Tibial artery (tissue), 4 donors: ENCODE measurements at places on chromosomes 2 and 18.

DNA sequence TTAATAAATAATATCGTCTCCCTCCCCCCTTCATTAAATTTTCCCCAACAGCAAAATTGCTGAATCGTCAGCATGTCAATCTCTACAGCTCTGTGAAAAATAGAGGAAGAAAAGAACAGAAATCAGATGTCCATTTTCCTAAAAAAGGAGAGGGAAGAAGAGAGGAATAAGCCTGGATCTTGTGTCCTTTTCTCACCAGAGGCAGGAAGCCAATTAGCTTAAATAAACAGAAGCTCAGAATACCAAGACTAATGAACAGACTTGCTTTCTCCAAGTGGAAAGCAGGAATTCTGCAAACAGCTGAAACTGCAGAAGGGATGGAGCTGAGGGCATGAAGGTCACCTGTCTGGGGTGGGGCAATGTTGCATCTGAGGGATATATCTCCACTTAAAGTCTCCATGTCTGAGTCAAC is 265.7 kb downstream of the CCDC85A start:
- no peak overlapping the region for H3K27ac ChIP-seq
- no peak overlapping the region for H3K4me3 ChIP-seq
- no peaks in the 10 kb centered on the region for H3K4me1 ChIP-seq
- H3K36me3 ChIP-seq = no peaks in the 10 kb centered on the region

DNA sequence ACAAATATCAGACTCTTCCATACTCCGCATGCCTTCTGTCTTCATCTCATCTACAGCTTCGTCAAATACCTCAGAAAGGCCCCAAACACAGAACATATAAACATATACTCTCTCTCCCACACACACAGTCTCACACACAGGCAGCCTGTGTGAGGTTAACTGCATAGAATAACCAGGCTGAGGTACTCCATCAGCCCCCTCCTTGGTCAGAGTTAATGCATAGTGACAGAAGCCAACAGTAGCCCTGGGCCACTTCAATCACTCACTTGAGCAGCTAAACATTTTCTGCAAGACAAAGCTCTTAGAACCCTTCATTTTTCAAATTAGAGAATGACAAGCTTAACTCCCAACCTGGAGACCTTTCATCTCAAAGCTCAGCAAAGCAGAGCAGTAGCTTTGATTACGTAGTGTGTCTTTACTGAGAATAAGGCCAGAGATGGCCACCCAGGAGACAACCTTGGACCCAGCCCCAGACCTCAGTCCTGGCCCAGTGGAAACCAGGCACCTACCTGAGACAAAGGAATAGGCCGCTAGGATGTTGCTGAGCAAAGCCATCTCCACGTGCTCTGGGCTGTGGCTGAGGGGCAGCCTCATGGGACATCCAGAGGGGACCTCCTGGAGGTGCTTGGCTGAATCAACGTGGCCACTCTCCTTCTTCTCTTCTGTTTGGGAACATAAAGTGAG is 43.0 kb downstream of the EVA1A start:
- no peak overlapping the region for H3K4me3 ChIP-seq
- H3K27ac ChIP-seq = no peak overlapping the region
- no peaks in the 10 kb centered on the region for H3K27me3 ChIP-seq
- no peaks in the 10 kb centered on the region for H3K4me1 ChIP-seq

- no peaks in the 10 kb centered on the region for H3K4me1 ChIP-seq
- no peaks in the 10 kb centered on the region for H3K27me3 ChIP-seq
- H3K4me3 ChIP-seq = no peak overlapping the region
Measured at GRCh38 chr18:42086288-42086687, 131.3 kb downstream of the PIK3C3 start.

GRCh38 chr2:208099682-208100470 is 24.4 kb downstream of the CRYGD start:
- no peaks in the 10 kb centered on the region for H3K4me1 ChIP-seq
- no peak overlapping the region for H3K27ac ChIP-seq
- no peak for DNase-seq
- H3K27me3 ChIP-seq = no peaks in the 10 kb centered on the region

DNA sequence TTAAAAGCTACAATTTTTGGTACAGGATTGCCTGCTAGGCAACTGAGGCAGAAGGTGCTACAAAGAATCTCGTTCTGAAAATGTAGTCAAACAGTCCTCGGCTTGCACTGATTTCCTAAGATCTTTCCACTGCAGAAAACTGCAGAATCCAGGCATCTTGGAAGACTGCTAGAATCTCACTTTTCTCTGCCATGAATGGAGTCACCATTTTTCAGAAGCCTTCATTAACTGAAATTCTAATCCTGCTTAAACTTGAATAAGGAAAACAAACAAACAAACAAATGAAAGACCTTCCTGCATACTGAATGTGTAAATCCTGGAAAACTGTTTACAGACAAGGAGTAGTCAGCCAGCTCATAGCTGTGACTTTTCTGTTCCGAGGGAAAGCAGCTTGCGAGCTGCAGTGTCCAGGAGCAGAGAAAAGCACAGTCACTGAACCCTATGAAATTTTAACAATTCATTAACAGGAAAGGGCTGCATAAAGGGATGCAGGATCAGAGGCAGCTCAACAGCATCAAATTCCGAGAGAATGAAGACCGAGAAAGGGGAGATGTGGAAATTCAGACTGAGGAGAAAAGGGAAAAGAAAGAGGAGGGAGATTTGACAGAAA is 210.5 kb upstream of the PIK3C3 start:
- H3K27me3 ChIP-seq = no peaks in the 10 kb centered on the region
- no peaks in the 10 kb centered on the region for H3K36me3 ChIP-seq
- H3K4me1 ChIP-seq = no peaks in the 10 kb centered on the region
- DNase-seq = no peak
- H3K27ac ChIP-seq = no peak overlapping the region
- H3K4me3 ChIP-seq = no peak overlapping the region

DNA sequence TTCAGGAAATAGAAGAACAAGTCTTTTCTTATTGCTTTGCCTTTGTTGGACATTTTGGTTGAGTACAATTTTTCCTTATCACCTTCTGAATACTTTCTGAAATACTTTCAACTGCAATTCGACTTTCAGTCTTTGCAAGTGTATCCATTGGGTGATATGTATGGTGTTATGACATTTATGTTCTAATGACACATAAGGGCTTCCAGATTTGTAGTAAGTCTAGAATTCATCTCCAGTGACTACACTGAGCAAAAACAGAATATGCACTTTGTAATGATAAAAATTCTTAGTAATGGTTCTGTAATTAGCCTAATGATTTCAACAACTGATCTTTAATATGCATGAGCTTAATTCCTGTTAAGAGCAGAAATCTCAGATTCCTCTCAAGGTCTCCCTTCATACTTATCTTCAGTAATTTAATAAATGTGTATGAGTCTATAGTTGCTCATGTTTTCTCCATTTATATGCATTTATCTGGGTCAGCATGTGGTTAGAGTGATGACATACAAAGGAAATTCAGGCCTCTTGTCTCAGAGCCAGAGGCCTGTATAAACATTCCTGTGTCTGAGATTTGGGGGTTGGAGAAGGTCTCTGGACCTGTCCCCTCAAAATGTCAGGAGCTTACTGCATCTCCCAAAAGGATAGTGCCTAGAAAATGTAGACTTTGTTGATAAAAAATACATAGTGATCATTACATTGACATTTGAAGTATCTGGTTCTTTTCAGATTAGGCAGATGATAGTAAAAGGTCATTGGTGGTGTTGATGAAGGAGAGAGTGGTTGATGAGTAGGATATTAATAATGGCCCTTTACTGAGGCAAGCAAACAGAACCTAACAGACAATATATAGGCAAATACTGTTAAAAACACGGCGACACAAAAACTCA is 114.9 kb downstream of the QPCT start:
- H3K4me1 ChIP-seq = no peaks in the 10 kb centered on the region
- H3K27me3 ChIP-seq = no peaks in the 10 kb centered on the region
- H3K36me3 ChIP-seq = no peaks in the 10 kb centered on the region
- peak overlapping the region; percentile 47 for H3K27ac ChIP-seq
- H3K4me3 ChIP-seq = no peak overlapping the region

GRCh38 chr2:200089040-200089755 is 133.8 kb downstream of the MAIP1 start:
- H3K36me3 ChIP-seq = no peaks in the 10 kb centered on the region
- H3K4me3 ChIP-seq = no peak overlapping the region
- H3K27ac ChIP-seq = no peak overlapping the region
- no peak for DNase-seq

- no peaks in the 10 kb centered on the region for H3K36me3 ChIP-seq
- H3K4me3 ChIP-seq = no peak overlapping the region
- no peak for DNase-seq
- no peaks in the 10 kb centered on the region for H3K4me1 ChIP-seq
- H3K27ac ChIP-seq = no peak overlapping the region
- no peaks in the 10 kb centered on the region for H3K27me3 ChIP-seq
Measured at GRCh38 chr2:58341047-58341446, 99.9 kb upstream of the FANCL start.

DNA sequence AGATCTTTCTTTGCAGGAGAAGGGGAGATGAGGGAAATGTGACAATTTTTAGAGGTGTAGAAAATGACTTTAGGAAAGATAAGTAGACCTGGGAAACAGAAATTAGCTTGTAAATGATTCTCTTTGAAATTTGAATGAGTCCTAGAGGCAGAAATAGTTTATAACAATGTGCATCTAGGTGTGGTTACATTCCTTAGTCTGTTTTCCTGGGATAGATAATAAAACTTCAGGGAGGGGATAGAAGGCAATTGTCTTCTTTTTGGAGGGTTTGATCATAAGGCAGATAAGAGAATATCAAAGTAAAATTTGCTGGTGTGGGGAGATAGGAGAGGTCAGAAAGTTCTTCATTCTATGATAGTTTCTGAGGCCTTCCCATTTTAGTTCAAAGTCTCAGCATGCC is 1344.3 kb upstream of the LRRTM1 start:
- no peaks in the 10 kb centered on the region for H3K27me3 ChIP-seq
- no peak for DNase-seq
- H3K4me1 ChIP-seq = no peaks in the 10 kb centered on the region

- H3K36me3 ChIP-seq = no peaks in the 10 kb centered on the region
- no peaks in the 10 kb centered on the region for H3K27me3 ChIP-seq
- DNase-seq = no peak
Measured at GRCh38 chr2:8486141-8486540, 195.7 kb upstream of the ID2 start.

DNA sequence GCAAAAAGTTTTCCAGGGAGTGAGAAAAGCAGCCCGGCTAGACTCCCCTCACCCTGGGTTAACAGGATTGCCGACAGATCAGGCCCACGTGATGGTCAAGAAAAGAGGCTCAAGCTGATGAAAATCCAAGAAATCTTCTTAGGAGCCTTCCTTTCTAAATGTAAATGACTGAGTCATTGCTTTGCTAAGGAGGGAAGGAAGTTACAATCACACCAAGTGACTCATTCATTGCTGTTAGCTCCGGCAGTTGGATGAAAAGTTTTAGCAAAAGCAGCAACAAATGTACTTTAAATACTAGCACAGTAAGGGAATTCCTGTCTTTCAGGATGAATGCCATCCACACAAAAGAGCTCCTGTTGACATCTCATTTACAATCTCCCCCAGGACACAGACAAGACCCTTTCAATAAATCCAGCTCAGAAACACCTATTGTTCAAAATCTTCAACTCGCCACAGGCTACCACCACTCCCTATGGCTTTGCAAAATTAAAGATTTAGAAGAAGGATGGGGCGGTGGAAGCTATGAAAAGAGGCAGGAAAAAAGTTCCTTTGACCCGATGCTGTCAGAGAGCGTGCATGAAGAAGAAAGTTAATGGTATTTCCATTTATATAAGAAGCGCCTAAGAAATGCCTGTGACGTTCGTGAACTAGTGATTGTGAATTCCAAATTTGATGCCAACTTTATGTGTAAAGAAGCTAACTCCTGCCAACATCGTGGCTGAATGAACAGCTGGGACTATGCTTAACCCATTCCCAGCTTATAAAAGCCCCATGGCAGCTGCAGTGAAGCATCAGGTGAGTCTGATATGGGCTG is 153.7 kb downstream of the TGIF1 start:
- H3K4me1 ChIP-seq = peaks cover 11% of the 10 kb centered on the region
- peak overlapping the region; percentile 94 for H3K27ac ChIP-seq
- no peaks in the 10 kb centered on the region for H3K36me3 ChIP-seq
- no peak for DNase-seq
- H3K27me3 ChIP-seq = no peaks in the 10 kb centered on the region

DNA sequence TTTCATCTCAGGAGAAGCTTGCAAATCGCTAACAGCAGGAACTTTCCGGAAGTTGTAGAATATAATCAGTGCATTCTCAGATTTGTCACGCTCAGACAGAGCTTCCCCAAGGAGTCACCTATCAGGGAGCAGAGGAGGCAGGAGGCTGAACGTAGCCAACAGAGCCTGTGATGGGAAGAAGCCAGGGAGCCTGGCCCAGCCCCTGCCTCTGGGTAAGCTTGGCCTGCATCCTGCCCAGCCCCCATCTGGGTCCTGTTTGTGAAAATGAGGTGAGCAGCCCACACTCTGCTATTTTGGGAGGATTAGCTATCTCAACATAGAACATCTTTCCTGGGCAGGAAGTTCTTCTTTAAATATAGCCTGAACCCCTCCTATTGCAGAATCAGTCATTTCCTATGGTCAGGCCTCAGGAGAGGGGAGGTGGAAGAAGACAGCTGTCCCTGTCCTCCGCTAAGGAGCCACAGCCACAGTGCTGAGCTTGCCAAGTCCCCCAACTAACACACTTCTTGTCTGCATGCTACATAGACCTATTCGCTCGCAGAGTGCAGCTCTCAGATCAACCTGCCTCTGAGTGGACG is 19.2 kb upstream of the PKDCC start:
- H3K4me1 ChIP-seq = no peaks in the 10 kb centered on the region
- no peak overlapping the region for H3K27ac ChIP-seq
- H3K27me3 ChIP-seq = no peaks in the 10 kb centered on the region
- H3K36me3 ChIP-seq = no peaks in the 10 kb centered on the region
- no peak overlapping the region for H3K4me3 ChIP-seq

- H3K4me3 ChIP-seq = no peak overlapping the region
- H3K27me3 ChIP-seq = no peaks in the 10 kb centered on the region
- DNase-seq = no peak
- no peak overlapping the region for H3K27ac ChIP-seq
Measured at GRCh38 chr2:21438949-21439348, 315.2 kb downstream of the TDRD15 start.

DNA sequence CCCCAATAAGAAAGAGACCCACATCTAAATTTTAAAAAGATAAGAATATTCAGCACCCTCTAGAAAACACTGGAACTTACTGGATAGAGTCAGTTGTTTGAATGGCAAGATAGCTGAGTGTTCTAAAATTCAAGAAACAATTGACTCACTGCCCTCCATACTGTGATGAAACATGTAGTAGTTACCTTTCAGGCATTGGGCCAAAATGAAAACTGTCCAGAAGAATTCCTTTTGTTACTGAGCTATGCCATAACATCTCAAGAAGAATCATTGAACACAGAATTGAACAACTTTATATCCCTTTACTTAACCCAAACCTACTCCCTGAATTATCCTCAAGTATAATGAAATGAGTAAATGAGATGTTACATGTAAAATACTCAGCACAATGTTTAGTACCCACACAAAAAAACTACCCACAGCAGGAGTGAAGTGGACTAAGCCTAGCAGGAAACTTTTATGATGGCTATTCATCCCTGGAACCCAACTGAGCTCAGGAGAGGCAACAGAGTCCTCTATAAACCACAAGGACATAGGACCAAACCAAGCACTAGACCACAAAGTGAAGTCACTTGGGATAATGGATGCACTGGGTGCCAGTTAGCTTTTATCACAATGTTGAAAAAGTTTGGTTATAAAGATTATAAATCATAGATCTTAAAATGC is 32.7 kb downstream of the RBM43 start:
- no peak overlapping the region for H3K27ac ChIP-seq
- H3K36me3 ChIP-seq = no peaks in the 10 kb centered on the region
- H3K27me3 ChIP-seq = no peaks in the 10 kb centered on the region
- H3K4me3 ChIP-seq = no peak overlapping the region
